ENCODE measurements at places on chromosomes 2 and 18.

DNA sequence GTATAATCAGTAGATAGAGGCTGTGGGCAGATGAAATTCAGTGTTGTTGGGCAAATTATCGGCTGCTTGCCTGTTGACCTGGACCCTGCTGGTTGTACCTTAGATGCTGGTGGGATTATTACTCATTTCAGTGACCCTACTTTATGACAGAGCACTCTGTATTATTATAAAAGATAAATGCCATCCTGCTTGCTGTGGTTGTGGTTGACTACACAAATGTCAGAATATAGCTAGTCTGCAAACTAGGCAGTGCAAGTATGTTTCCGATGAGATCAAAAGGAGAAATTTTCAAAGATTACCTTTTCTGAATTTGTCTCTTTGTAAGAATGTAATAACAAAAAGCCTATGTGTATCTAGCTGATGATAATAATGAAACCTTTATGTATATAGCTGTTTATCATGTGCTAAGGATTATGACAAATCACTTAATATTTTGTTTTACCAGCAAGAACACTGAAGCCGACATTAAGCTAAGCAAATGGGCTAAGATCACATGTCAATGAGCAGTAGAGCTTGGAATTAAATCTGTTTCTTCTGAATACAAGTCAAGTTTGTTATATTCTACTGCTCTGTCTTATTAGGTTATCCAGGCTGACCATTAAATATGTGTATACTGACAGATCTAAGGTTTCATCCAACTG, 219.2 kb downstream of the CAMKMT start:
- DNase-seq, result no peak

- DNase-seq, result no peak
Observed at GRCh38 chr2:113818382-113818951, 62.0 kb upstream of the SLC35F5 start.

- DNase-seq, result no peak
Observed at GRCh38 chr2:21746499-21746898, 622.7 kb downstream of the TDRD15 start.

DNA sequence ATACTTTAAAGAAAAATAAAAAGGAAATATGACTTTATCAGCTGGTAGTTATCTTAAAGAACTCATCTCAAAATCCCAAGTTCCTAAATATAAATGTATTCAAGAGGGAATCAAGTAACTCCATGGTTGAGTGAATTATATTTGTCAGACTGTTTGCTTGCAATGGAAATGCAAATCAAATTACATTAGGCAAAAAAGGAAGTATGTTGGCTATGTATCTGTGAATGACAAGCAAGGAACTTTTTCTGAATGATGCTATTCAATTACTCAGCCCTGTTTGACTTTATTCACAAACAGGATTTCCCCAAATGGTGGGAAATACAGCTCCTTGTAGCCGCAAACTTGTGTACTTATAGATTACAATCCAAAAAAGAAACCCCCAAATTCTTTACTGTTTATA, 309.1 kb downstream of the ARL6IP6 start:
- DNase-seq, result no peak

- DNase-seq, result no peak
Observed at GRCh38 chr2:217757108-217757463, 245.7 kb downstream of the TNS1 start.
